Activated B cell treated with CpG ODN at 0.5 μM for 24 hours (primary cell): ENCODE measurements at places on chromosomes 2 and 18.

- DNase-seq: no peak
Observed at GRCh38 chr2:136242687-136243277, 124.8 kb upstream of the CXCR4 start.

DNA sequence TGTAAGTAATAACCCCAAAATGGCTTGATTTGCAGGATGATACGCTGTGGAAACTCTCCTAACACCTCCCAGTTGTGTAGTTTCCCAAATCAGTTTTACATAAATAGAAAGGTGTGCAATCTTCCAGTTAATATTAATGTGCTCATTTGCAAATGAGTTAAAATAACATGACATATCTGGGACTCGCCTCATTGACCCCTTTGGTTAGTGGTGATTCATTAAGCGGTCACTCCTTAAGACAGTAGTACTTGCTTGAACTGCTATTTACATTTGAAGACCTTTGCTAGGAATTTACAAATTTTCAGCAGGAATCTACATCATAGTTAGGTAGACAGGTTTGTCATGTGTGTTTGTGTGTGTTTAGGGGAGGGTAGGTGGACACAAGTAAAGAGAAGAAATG, 1367.7 kb upstream of the CELF4 start:
- DNase-seq: no peak

DNA sequence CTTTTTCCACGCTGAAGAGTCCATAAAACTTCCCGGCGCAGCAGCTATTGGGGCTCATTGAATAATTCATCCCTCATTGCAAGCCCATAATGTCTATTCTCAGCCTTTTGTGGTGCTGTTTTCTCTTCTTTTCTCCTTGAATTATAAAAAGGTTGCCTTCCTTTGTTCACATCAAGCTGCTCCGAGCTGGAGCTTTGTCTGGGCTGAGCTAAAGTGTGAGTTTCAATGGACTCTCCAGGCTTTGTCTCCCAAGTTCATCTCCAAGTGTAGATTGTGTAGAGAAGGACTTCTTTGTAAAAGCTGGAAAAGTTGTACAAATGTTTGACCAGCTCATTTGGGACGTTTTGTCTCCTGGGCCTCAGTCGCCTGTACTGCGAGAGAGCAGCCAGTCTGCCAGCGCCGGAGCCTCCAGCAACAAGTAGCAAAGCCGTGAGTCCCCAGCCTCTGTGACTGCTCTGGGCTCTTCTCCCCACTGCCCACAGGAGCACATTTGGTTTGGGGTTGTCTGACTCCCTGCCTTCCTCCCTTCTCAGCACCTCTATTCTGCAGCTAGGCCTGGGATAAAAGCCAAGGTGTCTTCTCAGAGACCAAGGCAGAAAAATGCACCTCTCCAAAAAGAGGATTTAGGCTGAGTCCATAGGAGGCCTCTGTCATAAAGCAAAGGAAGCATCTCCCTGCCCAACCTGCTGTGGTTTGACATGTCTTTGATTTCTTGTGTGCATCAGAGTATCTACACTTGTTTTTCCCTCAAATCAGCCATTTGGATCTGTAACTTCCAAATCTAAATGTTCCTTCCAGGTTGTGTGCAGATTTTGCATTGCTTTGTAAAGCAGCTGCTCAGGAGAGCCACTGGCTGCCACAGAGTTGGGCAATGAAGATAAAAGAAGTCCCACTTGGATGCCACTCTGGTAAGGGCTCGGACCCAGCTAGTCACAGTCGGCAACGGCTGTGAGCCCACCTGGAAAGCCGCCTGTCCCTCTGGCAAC, 6.4 kb downstream of the PAX3 start:
- no peak for DNase-seq

DNA sequence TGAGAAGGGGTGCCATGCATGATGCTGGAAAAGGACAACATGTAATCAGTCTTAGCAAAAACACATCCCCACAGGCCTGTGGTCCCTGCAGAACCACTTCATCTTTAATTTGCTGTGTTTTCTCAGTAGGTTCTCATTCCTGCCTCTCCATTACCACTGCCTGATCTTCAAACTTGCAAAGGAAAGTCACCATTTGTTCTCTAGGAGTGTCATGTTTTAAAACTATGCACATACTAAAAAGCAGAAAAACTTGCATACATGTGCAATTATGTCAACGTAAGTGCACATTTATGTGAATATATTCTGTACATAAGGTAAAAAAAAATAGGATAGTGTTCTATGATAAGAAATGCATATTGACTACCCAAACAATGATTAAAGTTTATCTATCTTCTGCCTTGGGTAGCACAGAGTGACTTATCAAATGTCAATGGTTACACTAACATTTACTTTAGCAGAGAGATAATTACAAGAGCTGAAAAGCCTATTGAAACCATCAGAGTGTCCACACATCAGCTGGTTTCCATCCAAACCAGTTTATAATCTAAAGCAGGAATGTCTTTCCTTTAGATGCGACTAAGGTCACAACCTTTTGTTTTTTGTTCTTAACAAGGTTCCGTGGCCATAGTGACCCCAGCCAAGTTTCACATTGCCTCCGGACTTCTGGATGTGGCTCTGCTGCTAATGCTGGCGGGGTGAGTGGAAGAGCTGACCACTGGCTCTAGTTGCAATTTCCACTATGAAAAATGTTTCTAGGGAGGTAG, 58.7 kb upstream of the RMDN2 start:
- no peak for DNase-seq

DNA sequence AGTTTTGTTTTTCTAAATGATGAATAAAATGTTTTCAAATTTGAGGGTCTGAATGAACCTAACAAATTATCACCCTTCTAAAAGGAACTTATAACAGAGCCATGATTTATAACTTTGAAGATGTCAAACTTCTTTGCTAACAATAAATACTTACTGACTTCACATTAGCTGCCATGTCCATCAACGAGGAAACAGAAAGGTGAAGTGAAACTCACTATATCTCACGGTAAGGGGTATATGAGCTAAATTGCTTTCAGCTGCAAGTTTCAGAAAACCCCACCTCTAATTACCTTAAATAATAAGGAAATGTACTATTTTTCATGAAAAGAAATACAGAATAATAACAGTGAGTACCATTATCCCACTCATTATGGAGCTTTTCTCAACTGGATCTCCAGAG, 350.8 kb upstream of the NT5C1B start:
- DNase-seq: no peak

DNA sequence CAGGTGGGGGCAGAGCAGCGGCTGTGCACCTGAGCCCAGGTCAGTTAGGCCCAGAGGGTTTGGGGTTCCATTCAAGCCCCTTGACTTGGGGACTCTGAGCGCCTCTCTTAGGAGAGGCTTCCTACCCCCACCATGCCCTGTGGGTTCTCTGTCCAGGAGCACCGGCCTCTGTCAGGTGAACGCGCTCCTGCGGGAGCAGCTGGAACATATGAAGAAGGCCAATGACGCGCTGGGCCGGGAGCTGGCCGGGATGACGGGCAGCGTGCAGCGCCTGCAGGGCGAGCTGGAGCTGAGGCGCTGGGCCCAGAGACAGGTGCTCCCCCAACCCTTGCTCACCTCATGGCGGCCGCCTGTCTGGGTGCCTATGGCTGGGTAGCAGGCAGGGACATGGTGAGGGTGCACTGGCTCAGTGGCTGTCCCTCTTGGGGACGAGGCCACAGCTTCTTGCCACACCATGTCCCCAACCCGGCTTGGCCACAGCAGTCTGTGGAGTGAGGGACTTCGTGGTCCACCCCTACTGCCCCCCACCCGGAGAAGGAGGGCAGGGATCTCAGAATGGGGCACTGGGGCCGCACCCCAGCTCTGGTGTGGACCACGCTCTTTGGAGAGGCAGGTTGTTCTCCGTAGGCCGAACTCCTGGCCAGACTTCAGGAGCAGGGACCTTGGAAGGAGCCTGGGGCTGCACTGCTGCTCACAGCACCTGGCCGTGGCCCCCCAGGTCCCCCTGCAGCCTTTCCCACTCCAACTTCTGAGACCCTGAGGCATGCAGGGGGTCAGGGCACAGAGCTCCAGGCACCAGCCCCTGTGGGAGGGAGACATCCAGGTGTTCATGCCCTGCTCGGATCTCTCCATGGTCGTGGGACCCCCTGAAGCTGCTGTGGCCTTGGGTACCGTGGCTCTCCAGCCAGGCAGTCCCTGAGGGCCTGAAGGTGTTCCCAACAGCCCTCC, 19.7 kb downstream of the CROCC2 start:
- peak; percentile 12 for DNase-seq
